ENCODE measurements at places on chromosomes 12 and 14.

DNA sequence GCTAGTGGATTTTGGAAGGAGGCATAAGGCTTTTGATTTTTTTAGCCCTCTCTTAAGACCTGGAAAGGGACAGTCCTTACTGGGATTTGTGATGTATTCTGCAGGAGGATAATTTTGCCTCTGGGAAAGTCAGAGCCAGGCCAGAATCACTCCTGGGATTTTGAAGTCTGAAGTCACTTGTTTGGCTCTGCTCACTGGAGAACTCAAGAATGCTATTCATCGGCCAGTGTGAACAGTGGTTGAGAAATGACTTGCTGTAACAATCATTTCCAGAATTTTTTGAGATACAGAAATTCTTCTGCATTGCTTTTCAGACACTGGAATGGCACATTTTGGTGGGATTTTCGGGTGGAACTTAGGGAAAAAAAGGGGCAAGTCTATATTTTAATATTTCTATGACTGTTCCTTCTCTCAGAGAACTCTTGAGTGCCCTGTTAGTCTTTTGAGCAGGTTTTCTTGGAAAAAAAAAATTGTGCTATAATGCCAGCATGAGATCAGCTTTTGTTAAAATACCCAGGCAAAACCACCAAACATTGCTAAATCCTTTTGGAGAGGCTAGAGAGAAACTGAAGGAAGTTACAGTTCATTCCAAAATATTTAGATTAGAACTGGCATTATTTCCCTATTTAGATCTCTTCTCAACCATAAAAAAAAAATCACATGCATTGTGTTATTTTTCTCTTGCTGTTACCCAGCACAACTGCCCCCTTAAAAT lies 26.1 kb upstream of the BHLHE41 start:
- no peak for DNase-seq

- peak; percentile 88 for DNase-seq
Measured at GRCh38 chr12:25250744-25251730, at the start of gene KRAS. Gene KRAS (minus strand): TSS chr12:25250929.

DNA sequence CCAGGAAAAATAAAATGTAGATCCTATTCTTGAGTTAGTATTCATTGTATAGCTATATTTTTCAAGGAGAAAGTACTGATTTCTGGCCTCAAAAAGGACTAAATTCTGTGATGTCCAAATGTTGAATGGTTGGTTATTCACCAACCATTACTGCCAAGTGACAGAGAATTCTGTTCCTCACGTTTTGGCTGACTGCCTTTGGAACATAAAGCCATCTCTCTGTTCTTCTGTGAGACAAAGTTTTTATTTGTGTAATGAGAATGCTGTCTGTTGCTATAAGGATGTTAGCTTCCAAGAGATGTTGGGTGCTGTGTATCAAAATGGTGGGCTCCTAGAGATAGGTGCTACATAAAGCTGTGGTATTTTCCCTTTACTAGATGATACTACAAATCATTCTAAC lies 9.3 kb downstream of the ZNF410 start:
- no peak for DNase-seq

DNA sequence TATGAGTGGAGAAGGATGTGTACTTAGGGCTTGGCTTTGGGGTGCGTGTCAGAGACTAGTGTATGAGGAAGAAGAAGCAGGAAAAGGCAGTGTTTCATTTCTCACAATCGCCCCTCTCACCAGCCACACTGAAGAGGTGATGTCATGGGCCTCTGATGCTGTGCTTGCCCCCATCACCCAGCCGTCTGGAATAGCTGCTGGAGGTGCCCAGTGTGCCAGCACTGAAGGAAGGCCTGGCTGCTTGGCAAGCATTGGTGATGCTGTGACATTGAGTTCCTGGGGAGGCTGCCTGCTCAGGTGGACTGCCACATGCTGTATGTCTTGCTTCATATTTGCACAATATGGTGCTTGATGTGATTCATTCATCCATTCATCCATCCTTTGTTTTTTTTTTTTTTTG lies 56.2 kb downstream of the CRADD start:
- no peak for DNase-seq

- DNase-seq, result no peak
Measured at GRCh38 chr12:1457901-1458300, 136.5 kb downstream of the FBXL14 start.

- DNase-seq, result no peak
Measured at GRCh38 chr14:99274346-99275221, 2.6 kb upstream of the BCL11B start.

DNA sequence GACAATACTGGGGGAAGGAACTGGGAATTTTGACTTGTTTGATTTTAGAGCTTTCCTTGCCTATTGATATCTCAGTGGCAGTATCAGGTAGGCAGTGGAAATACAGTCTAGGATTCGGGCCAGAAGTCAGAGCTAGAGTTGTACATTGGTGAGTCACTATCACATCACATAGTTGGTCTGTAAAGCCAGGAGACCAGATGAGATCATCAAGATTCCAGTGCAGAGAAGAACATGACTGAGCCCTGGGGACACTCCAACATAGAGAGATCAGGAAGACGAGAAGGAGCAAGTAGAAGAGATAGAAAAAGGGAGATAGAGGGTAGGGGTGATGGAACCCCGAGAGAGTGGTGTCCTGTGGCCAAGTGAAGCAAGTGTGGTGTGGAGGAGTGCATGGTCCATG lies 46.6 kb upstream of the NR1H4 start:
- no peak for DNase-seq

DNA sequence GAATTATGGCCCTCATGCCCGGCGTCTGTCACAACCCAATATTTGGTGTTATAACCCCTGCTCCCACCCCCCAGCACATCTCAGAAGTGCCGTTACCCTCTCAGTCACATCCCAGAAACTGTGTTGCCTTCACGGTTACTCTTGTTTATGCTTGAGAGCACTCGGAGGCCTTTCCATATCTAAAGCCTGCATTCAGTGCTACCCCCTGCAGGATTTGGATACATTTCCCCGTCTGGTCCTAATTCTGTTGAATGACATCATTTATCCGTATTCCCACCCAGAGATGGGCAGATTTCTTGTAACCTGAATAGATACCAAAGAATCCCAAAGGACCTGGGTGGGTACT lies 19.1 kb upstream of the FOS start:
- DNase-seq, result no peak

GRCh38 chr12:52247622-52248540 lies 14.8 kb downstream of the KRT7 start:
- DNase-seq, result no peak

DNA sequence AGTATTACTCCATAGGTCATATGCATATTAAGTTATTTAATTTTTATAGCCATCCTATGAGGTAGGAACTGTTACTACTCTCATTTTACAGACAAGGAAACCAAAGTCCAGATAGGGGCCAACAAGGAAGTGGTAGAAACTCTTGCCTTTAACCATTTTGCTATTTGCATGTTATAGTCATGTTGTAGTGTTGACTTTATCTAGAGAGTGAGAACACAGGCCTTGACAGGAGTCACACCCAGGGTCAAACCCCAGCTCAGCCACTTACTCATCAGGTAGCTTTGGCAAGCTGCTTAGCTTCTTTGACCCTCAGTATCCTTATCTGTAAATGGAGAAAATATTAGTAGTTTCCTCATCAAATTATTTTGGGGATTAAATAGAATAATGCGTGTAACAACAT lies 156.2 kb downstream of the CAND1 start:
- DNase-seq, result no peak

DNA sequence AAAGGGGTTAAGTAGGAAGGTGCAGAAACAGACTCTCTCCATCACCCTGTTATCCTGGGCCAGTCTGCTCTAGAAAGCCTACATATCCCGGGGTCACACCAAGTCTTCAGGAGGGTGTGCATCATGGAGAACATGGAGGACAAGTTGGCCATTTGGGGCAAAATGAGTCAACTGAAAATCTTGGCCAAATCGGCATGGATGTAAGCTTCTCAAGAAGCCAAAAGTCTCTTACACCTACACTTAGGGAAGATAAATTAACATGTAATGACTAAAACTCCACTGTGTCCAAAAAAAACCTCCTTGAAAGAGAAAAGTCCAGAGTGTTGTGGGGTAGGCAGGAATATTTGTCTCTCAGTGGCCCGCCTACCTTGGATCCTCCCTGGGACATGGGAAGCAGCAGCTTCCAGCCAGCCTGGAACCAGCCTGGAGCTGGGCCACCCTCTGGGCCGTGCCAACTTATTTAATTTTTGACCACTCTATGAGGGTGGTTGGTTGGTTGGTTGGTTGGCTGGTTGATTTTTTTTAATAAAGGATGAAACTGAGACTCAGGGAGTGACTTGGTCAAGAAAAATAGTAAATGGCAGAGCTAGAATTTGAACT lies 17.9 kb upstream of the TC2N start:
- no peak for DNase-seq

GRCh38 chr14:24481622-24482324 lies 26.3 kb downstream of the CMA1 start:
- DNase-seq, result no peak

DNA sequence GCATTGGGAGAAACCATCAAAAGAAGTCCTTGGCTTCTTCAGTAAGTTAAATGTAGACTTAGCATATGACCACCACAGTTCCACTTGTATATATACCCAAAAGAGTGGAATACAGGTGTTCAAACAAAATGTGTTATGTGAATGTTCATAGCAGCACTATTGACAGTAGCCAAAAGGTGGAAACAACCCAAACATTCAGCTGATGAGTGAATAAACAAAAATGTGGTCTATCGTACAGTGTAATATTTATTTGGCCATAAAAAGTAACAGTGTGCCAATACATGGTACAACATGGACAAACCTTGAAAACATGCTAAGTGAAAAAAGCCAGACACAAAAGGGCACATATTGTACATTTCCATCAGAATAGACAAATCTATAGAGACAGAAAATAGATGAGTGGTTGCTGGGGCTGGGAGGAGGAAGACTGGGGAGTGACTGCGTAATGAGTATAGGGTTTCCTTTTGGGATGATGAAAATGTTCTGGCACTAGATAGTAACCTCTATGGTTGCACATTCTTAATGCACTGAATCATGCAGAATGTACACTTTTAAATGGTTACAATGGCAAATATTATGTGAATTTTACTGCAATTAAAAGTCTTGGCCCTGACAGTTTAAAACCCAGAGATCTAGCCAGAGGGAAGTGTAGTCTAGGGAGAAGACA lies 5.5 kb downstream of the ERP29 start:
- DNase-seq, result no peak

GRCh38 chr12:56103066-56103711 lies 1.2 kb upstream of the PA2G4 start:
- no peak for DNase-seq

All from nucleus accumbens (tissue), 56 donors.